Activated CD8-positive, alpha-beta memory T cell treated with anti-CD3 and anti-CD28 coated beads, Interleukin-2, amount 10 ng/mL, durations not matched to agents 7 days and 5 days (primary cell): ENCODE measurements at places on chromosomes 6 and 20. TPM values are rescaled to one million over a fixed set of nuclear protein-coding genes. Genes with fewer than 3 reads are reported as not detected.
A peak's percentile ranks its signal among the peaks of the same experiment; 100 is the strongest.

DNA sequence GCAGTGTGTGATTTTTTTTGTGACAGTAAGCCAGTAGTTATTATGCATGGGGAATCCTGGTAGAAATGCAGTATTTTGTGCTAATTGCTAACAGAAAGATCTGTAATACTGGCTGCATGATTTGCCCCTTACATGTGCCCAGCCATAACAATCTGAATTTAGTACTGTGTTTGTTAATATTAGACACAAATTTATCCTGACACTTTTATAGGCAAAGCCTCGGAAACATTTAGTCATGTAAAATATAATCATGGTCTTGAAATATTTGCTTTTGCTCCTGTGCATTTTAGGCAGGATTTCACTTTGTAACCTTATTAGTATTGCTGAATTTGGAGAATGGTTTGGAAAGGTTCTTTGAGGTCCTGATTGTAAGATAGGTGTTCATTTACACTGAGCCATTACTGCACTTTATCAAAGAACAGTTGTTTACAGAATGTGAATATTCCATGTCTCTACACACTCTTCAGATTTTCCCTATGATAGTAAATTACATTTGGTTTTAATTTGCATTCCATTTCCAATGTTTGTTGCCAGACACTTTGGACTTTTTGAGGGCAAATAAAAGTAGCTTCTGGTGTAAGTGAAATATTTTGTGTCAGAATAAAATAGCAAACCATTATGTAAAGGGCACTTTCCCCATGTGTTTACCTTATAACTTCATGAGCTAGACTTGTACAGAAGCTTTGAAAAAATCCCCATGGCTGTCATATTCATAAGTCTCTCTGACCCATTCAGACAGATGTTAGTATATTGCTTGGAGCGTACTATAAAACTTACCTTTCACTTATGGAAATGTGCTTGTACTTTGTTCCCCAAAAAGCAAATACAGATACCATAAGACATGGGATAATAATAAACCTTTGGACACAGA, 349.9 kb downstream of the ARHGAP18 start:
- no peak for DNase-seq

- no peak for DNase-seq
Observed at GRCh38 chr6:156563714-156564113, 213.5 kb upstream of the ARID1B start.

- no peak for DNase-seq
Observed at GRCh38 chr6:19697744-19698290, 139.4 kb upstream of the ID4 start.

DNA sequence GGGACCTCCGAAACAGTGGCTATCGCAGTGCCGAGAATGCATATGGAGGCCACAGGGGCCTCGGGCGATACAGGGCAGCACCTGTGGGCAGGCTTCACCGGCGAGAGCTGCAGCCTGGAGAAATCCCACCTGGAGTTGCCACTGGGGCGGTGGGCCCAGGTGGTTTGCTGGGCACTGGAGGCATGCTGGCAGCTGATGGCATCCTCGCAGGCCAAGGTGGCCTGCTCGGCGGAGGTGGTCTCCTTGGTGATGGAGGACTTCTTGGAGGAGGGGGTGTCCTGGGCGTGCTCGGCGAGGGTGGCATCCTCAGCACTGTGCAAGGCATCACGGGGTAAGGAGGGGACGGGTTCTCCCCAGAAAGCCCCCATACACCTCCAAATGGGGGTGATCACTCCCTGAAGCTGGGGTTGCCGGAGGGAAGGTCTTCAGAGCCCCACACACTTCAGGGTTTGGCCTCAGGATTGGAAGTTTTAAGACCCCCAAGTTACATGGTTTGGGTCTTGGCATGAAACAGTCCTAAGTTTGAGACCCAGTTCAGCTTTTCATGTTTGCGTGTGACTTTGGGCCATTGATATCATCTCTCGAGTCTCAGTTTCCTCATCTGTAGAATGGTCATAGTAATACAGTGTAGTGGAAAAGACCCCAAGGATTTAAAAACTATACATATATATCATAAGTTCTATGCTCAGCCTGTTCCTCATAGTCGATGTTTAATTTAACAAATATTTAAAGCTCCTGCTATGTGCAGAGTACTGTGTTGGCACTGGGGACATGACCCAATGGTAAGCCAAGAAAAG, 4.3 kb downstream of the BPIFB4 start:
- DNase-seq: no peak

The MUC22 gene
- not detected for total RNA-seq

GRCh38 chr6:19552076-19552475, 285.1 kb upstream of the ID4 start:
- no peak for DNase-seq

GRCh38 chr6:42026540-42026939, 23.8 kb upstream of the TAF8 start:
- DNase-seq: no peak

The BPHL gene
- total RNA-seq: 5.3 TPM

The ADIG gene
- not detected for total RNA-seq

The GZF1 gene
- 10.2 TPM for total RNA-seq

The GABRR1 gene
- not detected for total RNA-seq

DNA sequence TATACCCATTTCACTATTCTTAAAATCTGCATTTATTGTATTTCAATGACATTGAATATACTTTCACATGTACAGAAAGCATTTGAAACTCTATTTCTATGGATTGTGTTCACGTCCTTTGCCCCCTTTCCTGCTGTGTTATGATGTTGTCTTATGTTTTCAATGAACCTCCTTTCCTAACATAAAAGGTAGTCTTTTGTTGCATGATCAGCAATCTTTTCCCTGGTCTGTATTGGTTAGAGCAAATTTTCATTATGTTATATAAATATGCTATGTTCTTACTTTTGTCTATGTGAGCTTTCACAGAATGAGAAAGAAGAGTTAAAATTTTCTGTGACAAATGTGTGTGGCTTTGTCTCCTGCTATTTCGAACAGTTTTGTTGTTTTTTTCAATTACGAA, 73.1 kb downstream of the KIF16B start:
- no peak for DNase-seq

The KHDRBS2 gene
- total RNA-seq: not detected

GRCh38 chr6:133587546-133588160, 301.3 kb upstream of the TCF21 start:
- DNase-seq: no peak

DNA sequence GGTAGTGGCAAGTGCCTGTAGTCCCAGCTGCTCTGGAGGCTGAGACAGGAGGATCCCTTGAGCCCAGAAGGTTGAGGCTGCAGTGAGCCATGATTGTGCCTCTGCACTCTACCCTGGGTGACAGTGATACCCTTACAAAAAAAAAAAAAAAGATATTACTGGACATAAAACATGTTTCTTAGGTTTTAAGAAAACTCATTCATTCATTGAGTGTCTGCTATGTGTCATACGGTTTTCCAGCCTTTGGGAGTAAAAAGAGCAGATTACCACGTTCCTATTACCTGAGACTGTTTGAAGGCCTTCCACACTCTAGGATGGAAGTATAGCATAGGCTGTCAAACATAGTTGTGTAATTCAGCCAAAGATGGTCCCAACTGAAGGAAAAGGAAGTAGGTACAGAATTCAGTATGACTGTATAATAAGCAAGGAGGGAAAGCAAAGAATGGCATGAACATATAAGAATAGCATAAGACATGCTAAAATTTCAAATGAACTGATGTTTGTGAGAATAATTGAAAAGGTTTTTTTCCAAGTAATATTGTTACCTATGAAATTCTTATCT, 22.0 kb downstream of the STXBP5 start:
- DNase-seq: no peak

The FAM162B gene
- not detected for total RNA-seq

The PTK6 gene
- 0.53 TPM for total RNA-seq

DNA sequence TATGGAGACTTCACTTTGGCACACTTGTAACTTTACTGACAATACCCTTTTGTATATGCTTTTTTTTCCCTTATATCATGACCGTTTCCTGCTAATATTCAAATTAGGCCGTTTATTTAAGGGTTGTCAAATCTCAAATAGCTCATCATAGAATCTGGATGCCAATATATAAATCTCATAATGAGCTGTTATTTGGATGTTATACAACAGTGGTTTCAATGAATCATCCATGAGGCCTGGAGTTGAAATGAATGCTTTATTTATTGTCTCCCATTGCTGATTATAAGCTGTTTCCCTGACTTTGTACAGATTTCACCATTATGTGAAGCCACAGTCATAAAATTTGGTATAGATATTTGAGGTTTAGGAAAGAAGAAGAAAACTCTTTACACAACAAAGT, 256.1 kb downstream of the PLCB1 start:
- DNase-seq: no peak

The CGAS gene
- total RNA-seq: 58.9 TPM

GRCh38 chr20:21607971-21608725, 94.3 kb upstream of the NKX2-2 start:
- no peak for DNase-seq

DNA sequence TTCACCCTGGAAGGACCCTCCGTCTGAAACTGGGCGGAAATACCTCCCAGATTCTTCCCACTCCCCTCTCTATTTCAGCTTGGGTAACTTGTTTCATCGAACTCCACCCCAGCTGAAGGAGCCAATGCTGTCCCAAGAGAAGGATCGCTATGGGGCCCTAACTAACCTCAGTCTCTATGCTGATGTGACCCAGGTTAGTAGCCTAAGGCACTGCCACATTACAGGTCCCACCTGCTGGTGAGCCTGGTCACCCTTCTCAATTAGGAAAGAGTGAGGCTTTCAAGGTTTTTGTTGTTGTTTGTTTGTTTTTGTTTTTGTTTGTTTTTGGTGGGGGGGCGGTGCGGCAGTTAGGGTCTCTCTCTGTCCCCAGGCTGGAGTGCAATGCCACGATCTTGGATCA, 168.4 kb downstream of the OR2B2 start:
- DNase-seq: peak; percentile 25

The BHLHE23 gene
- not detected for total RNA-seq

The COL9A3 gene
- not detected for total RNA-seq

The NKAIN4 gene
- not detected for total RNA-seq

- no peak for DNase-seq
Observed at GRCh38 chr6:160398674-160399271, 50.6 kb downstream of the SLC22A3 start.

GRCh38 chr6:50249493-50249892, 199.8 kb upstream of the DEFB112 start:
- DNase-seq: no peak

- DNase-seq: peak; percentile 65
Observed at GRCh38 chr6:149335924-149336608, 18.6 kb downstream of the TAB2 start.

GRCh38 chr6:21352131-21352530, 241.4 kb upstream of the SOX4 start:
- DNase-seq: no peak

The C20orf144 gene
- total RNA-seq: 0.53 TPM

The C6orf15 gene
- total RNA-seq: not detected

DNA sequence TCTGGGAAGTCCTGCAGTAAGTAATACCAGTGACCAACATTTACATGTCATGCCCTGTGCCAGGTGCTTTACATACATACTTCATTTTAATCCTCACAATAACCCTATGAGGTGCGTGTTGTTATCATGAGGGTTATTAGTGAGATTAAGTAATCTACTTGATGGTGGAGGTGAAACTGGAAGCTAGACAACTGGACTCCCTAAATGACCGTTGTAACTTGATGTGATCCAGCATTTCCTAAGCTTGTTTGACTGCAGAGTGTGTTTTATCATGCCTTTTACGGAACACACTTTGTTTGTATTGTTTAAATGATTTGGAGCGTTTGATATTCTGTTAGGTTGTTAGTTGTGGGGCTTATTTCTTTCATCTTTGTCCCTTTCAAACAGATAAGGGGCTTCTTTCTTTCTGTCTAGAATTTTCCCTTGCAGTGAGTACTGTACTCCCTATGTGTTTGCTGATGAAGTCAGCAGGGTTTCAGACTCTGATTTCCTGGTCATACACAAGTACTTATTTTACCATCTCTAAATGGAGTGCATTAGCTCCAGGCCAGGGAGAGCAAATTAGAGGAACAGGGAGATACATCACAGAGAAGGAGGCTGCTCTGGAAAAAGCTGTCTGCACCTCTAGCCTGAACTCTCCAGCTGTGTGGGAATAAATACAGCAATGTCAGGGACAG, 29.7 kb downstream of the CHMP4B start:
- DNase-seq: no peak

DNA sequence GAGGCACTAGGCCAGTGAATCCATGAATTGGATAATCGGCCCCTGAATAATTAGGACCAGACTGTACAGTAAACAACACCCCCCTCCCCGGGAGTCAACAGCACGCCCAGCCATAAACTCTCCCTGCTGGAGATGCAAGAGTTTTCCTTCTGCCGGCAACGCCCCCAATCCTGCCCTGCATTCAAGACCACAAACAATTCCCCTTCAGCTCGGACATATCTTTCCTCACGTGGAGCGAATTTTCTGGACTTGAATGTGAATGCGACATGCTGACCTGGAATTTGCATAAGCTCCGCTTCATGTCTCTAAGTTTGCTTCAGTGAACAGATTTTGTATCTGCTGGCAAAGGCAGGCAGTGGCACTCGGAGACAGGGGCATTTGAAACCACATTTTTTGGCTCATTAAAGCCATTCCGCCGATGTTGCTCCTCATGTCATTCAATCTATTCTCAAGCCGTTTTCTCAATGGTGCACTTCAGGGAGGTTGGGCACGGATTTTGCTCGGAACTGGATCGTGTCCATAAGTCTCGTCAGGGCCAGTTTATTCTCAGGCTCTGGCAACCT, 38.0 kb upstream of the GMPR start:
- no peak for DNase-seq

- DNase-seq: peak; percentile 42
Observed at GRCh38 chr6:26501482-26501986, 1.4 kb downstream of the BTN1A1 start.

The RFX6 gene
- not detected for total RNA-seq

DNA sequence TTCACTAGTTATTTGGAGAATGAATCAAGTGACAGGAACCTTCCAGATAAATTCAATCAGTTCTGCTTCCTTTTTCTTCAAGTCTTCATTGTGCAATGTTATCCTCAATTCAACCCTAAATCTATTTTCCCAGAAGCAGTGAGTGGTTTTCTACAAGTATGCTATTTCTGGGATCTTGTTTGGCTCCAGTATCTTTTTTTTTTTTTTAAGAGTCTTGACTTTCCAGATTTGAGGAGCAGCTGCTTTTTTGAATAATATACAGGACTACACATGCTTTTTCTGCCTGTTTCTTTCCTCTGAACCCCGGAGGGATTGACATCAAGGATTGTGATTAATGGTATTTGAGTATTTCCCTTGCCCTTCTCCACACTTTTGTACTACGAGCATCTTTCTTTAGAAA, 339.2 kb upstream of the JAG1 start:
- DNase-seq: no peak

- no peak for DNase-seq
Observed at GRCh38 chr6:90435207-90435899, 138.7 kb upstream of the BACH2 start.

- no peak for DNase-seq
Observed at GRCh38 chr6:116411284-116411623, 40.5 kb downstream of the DSE start.

- no peak for DNase-seq
Observed at GRCh38 chr6:118197539-118197938, 290.5 kb downstream of the SLC35F1 start.
